ENCODE measurements at places on chromosomes 11 and 22.

DNA sequence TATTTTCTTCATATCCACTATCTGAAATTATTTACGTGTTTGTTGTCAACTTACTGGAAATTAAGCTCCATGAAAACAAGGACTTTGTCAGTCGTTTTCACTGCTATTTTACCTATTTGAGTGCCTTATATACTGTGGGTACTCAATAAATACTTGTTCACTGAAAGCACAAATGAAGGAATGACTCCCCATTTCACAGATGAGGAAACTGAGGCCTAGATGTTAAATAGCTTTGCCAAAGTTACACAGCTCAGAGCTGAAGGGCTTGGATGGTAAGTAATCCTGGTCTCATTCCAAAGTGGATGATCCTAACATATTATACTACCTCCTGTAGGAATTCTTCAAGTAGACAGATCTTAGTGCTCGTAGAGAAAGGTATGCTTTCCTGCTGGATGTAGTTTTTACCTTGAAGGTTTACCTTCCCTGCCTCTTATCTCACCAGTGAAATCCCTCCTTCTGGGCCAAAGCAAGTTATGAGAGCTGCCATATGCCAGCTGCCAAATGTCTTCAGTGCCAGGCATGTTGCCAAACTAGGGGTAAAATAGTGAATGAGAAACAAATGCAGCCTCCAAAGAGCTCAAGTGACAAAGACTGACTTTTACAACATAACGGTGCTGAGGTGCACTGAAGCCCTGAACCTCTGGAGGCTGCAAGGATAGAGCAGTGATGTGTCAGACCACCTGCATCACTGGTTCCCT, 129.7 kb downstream of the TRIM44 start:
- no peak for DNase-seq

- DNase-seq, result no peak
Measured at GRCh38 chr11:94151903-94152677, 23.4 kb downstream of the PANX1 start.

DNA sequence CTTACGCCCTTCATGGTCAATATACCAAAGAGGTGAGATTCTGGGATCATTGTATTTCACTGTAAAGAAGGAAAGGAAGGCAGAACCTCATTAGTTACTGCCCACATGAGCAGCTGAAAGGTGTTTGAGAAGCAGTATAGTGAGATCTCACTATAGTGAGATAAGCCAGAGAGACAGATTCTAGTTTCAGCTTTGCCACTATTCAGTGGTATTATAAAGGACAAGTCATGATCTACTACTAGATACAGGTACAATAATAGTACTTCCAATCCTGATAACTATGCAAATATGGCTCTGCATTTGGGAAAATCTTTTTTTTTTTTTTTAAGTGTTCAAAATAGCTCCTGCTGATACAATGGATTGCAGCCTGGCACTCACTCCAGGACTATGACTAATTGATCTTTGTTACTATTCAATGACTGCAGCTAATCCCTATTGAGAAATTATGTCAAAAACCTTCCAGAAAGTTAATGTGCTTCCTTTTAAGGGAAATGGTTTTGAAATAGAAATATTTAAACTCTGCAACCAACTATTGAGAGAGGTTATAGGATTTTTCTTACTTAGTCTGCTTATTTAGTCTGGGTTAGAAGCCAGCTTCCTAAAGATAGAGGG, 8.3 kb upstream of the DLAT start:
- DNase-seq, result no peak

DNA sequence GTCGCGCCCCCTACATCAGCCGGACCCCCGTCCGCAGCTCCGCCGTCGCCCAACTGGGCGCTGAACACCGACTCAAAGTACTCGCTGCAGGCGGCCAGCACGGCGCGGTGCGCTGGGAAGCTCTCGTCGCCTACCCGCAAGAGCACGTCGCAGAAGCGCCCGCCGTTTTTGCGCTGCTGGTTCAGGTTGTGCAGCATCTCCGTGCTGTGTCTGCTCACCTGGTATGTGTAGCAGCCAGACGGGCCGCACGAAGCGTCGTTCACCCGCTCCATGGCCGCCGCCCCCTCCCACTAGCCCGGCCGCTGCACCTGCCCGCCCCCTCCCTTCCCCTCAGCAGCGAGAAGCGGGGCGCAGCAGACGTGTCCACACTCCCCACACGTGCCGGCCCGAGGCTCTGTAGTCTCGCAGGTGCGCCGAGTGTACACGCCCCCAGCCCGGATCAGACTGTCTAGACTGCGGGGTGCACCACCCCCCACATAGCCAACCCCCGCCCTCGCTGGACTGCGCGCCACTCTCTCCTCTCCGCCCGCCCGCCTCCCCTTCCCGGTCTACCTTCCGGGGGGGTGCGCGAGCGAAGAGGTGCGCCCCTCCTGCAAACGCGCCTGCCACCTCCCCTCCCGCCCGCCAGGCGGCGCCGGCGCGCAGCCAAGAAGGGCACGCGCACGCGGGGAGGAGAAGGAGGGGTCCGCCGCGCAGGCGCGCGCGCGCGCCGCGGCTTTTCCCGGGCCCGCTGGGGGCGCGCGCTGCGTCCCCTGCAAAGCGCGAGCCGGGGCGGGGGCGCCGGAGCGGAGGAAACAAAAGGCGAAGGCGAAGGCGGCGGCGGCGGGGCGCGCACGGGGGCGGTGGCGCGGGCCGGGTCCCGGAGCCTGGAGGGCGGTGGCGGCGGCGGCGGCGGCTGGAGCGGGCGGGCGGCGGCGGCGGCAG, 553 bp downstream of the PATZ1 start:
- DNase-seq, result peak; percentile 79

GRCh38 chr11:13881226-13881905, 81.2 kb upstream of the SPON1 start:
- no peak for DNase-seq

DNA sequence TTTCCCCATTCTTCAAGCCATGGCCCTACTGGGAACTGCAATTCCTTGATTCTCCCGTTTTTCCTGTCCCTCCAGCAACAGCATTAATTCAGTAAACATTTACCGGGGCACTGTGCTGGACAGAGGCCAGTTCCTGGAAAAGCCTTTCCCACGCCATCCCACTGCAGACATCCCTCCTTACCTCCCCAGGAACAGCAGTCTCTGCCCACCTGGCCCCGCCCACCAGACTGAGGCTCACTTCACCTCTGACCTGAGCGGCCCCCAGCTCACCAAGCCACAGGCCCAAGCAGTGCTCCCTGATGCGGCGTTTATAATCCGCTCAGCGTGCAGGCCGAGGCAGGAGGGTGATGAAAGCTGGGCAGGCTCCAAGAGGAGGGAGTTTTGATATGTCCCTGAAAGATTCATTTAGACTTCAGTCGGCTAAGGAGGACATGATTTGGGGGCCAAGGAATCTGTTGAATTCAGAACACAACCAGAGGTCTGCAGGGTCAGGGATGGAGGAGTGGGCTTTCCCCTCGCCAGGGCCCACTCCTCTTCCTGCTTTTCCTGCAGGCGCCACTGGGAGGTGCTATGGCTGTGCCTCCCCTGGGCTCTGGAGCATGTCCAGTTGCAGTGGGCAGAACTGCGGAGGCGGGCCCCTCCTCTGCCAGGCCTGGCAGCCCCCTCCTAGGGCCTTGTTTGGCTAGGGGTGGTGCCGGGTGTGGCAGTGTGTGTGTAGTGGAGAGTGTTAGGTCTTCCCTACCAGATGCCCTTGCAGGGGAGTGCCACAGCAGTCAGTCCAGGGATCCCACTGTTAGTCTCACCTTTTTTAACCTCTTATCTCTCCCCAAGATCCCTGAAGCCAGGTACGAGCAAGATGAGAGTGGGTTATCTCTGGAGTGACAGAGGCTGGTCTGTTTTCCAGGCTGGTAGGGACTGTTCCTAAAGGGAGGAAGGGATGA, 1.4 kb upstream of the TAGLN start:
- no peak for DNase-seq

DNA sequence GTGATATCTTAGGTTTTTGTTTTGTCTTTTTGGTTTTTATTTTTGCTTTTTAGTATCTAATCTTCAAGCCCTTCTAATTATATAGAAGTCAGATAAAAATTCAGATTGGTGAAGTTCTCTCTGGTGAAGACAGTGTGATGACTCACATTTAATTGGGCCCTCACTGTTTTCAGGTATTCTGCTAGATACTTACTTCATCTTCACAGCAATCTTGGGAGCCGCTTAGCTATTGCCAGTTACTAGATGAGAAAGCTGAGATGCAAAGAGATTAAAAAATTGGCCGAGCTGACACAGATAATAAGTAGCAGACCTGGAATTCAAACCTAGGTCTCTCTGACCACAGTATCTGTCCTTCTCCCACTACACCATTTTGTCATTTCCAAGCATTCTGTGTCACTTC, 75.0 kb downstream of the PPP2R1B start:
- DNase-seq, result no peak

GRCh38 chr11:76203131-76203925, 3.0 kb downstream of the WNT11 start:
- no peak for DNase-seq

GRCh38 chr22:39712081-39712480, 141.5 kb downstream of the CACNA1I start:
- no peak for DNase-seq

GRCh38 chr11:35524780-35525179, 636 bp downstream of the PAMR1 start:
- no peak for DNase-seq

- peak; percentile 49 for DNase-seq
Measured at GRCh38 chr11:117876341-117877119, at the start of gene FXYD6. Gene FXYD6, minus strand, starts transcription at chr11:117876658. Its CDS starts 33,882 bp downstream, at chr11:117842776.

- peak; percentile 80 for DNase-seq
Measured at GRCh38 chr11:121318848-121319834, 26.6 kb downstream of the SC5D start.

- no peak for DNase-seq
Measured at GRCh38 chr11:101860696-101861427, 53.9 kb upstream of the CEP126 start.

- DNase-seq, result no peak
Measured at GRCh38 chr11:128399251-128400121, 187.9 kb downstream of the ETS1 start.

GRCh38 chr11:134008634-134009071, 51.9 kb upstream of the IGSF9B start:
- no peak for DNase-seq

- no peak for DNase-seq
Measured at GRCh38 chr11:66685276-66686099, 7.8 kb upstream of the RBM4B start.

DNA sequence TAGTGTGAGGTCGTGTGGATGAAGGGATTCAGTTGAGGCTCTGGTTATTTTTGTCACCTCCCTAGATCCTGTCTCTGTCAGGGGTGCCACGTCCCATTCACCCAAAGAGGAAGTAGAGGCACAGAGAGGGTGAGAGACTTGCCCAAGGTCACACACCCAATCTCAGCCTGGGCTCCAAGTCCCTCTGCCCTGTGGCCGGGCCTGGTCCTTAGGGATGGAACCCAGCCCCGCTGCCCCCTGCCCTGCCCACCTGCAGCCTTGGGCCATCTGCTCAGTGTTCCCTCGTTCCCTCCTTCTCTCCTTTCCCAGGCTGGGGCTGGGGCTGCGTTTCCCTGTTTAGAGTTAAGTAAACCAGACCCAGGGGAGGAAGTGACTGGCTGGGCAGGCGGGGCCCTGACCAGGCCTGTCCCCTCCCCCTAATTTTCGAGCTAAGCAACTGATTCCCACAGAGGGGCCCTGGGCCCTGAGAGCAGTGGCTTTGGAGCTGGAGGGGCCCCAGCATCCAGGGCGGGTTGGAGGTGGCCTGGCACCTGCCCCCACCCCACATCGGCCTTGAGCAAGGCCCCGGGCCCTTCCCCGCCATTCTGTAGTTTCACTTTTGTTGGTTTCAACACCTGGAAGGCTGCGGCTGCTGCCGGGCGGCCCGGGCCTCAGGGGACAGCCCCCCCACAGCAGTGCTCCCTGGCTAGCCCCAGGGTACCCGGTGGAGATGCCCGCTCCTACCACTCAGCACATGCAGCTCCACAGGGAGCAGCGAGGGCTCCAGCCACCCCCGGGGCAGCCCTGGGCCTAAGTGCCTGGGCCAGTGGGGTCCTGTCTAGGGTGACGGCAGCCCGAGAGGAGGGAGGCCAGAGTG, 1.5 kb downstream of the TCIRG1 start:
- DNase-seq, result no peak

GRCh38 chr22:29758068-29758622, 8.7 kb downstream of the ZMAT5 start:
- no peak for DNase-seq

DNA sequence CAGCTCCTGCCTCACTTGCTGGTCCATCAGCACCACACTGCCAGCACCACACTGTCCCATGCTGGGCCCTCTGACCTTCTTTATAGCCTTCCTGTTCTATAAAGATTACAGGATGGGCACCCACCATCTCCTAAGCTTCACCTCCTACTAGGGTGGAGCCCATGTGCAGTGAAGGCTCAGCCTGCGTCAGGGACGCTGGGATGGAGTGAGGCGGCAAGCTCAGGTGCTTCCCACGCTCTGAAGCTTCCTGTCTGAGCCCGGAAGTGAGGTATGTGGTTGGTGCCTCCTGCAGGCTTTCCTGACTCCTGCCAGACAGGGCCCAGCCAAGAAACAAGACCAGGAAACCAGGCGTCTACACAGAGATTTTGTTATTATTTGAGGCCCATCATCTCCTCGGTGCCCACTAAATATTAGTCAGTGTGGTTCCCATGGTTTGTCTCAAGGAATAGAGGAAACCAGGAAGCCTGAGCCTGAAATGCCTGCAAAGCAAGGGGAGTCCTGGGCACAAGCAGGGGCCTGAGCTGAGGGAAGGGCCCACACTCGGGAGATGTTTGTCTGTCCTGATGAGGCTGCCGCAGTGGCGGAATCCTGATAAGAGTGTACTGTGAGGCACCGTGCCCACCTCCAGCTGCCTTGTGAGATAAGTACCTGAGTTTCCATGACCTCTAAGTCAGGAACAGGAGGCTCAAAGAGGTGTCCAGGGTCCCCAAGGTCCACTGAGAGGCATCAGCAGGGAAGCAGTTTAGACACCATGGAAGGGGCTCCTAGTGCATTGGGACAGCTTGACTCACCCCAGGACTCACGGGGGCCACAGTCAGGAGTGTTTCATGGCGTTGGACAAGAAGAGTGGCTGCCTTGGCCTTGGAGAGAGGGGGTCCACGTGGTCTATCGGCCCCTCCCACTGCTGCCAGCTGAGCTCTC, 22.0 kb downstream of the RSPH14 start:
- no peak for DNase-seq

GRCh38 chr11:27285761-27286160, 77.3 kb downstream of the CCDC34 start:
- no peak for DNase-seq

GRCh38 chr22:44074337-44074984, 50.4 kb downstream of the PARVB start:
- no peak for DNase-seq
